ENCODE measurements at places on chromosomes 6 and 20. TPM values are rescaled to one million over a fixed set of nuclear protein-coding genes. Genes with fewer than 3 reads are reported as not detected.
A peak's percentile ranks its signal among the peaks of the same experiment; 100 is the strongest.

DNA sequence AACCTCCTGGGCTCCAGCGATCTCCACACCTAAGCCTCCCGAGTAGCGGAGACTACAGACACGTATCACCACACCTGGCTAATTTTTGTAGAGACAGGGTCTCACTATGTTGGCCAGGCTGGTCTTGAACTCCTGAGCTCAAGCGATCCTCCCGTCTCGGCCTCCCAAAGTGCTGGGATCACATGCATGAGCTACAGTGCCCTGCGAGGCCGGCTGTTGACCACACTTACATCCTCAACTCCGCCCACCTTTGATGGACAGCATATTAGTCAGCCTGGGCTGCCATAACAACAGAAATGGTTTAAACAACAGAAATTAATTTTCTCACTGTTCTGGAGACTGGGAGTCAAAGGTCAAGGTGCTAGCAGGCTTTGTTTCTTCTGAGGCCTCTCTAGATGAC lies 107.7 kb downstream of the JPH2 start:
- no peaks in the 10 kb centered on the region for H3K4me1 ChIP-seq
- H3K27ac ChIP-seq: no peak overlapping the region
- no peak for DNase-seq

Gene EYS
- 0.18 TPM for total RNA-seq

GRCh38 chr6:137173501-137173900 lies at the start of gene IL22RA2:
IL22RA2 (minus strand) TSS chr6:137173644; CDS start chr6:137161749, 11,895 bp downstream.
- H3K27ac ChIP-seq: no peak within 1 kb of the TSS
- no peaks in the 10 kb centered on the region for H3K36me3 ChIP-seq
- no peak for DNase-seq
- no peaks in the 10 kb centered on the region for H3K4me1 ChIP-seq

GRCh38 chr6:47718571-47718970 lies 20.2 kb downstream of the ADGRF4 start:
- DNase-seq: no peak
- no peak overlapping the region for H3K27ac ChIP-seq
- H3K27me3 ChIP-seq: no peaks in the 10 kb centered on the region
- no peaks in the 10 kb centered on the region for H3K36me3 ChIP-seq

GRCh38 chr6:13243033-13243432 lies 85.3 kb downstream of the TBC1D7 start:
- H3K4me3 ChIP-seq: no peak overlapping the region
- H3K27ac ChIP-seq: no peak overlapping the region
- no peak for DNase-seq
- no peaks in the 10 kb centered on the region for H3K27me3 ChIP-seq
- no peaks in the 10 kb centered on the region for H3K4me1 ChIP-seq

GRCh38 chr6:157980288-157981131 lies 1.2 kb upstream of the SYNJ2 start:
- no peaks in the 10 kb centered on the region for H3K27me3 ChIP-seq
- peak overlapping the region; percentile 98 for H3K4me3 ChIP-seq
- no peak for DNase-seq
- H3K27ac ChIP-seq: peak overlapping the region; percentile 89
- H3K36me3 ChIP-seq: no peaks in the 10 kb centered on the region

GRCh38 chr6:42241915-42242314 lies 24.3 kb upstream of the MRPS10 start:
- no peaks in the 10 kb centered on the region for H3K4me1 ChIP-seq
- H3K36me3 ChIP-seq: peaks cover 4% of the 10 kb centered on the region
- no peak overlapping the region for H3K4me3 ChIP-seq
- DNase-seq: no peak
- H3K27me3 ChIP-seq: no peaks in the 10 kb centered on the region

GRCh38 chr20:39813190-39813829 lies 851.2 kb downstream of the DHX35 start:
- H3K36me3 ChIP-seq: no peaks in the 10 kb centered on the region
- no peak overlapping the region for H3K27ac ChIP-seq

- H3K4me1 ChIP-seq: no peaks in the 10 kb centered on the region
- no peaks in the 10 kb centered on the region for H3K27me3 ChIP-seq
- no peaks in the 10 kb centered on the region for H3K36me3 ChIP-seq
- no peak overlapping the region for H3K4me3 ChIP-seq
- DNase-seq: no peak
- H3K27ac ChIP-seq: no peak overlapping the region
These were observed 311.9 kb upstream of the PRDM1 start for GRCh38 chr6:105774247-105774646.

- no peak overlapping the region for H3K4me3 ChIP-seq
- no peak overlapping the region for H3K27ac ChIP-seq
- H3K4me1 ChIP-seq: peaks cover 3% of the 10 kb centered on the region
- no peaks in the 10 kb centered on the region for H3K36me3 ChIP-seq
- no peak for DNase-seq
These were observed 3.1 kb downstream of the ZUP1 start for GRCh38 chr6:116665464-116665863.

Gene CAGE1
- total RNA-seq: 0.09 TPM

Gene SGK2
- total RNA-seq: 0.68 TPM

DNA sequence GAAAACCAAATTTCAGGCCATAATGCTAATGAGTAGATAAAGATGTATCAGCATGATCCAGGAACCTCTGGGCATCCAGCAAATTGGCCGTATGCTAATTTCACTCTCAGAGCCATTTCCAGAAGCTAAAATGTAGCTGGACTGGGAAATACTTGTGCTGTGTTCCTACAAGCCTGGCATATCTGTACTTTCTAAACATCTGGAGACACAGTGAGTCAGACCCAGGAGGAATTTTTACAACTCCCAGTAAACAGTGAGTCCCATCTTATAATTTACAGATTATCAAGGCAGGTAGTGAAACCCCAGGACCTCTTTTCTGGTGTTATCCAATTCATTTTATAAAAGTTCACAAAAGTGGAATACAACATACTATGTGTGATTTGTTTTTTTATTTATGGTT lies 683.0 kb upstream of the ADGRB3 start:
- no peak for DNase-seq
- no peak overlapping the region for H3K4me3 ChIP-seq
- no peaks in the 10 kb centered on the region for H3K4me1 ChIP-seq
- H3K27ac ChIP-seq: no peak overlapping the region

Gene FAM184A
- 7.6 TPM for total RNA-seq

Gene EBF4
- total RNA-seq: 48.9 TPM

GRCh38 chr6:30922447-30922852 lies 8.4 kb downstream of the VARS2 start:
- no peak for DNase-seq
- H3K36me3 ChIP-seq: peaks cover 12% of the 10 kb centered on the region
- H3K4me1 ChIP-seq: no peaks in the 10 kb centered on the region
- no peaks in the 10 kb centered on the region for H3K27me3 ChIP-seq

Gene MUCL3
- not detected for total RNA-seq

GRCh38 chr6:41894366-41895299 lies 542 bp downstream of the USP49 start:
- no peaks in the 10 kb centered on the region for H3K27me3 ChIP-seq
- no peak for DNase-seq
- H3K36me3 ChIP-seq: no peaks in the 10 kb centered on the region
- H3K4me1 ChIP-seq: peaks cover 11% of the 10 kb centered on the region
- H3K4me3 ChIP-seq: peak overlapping the region; percentile 51

DNA sequence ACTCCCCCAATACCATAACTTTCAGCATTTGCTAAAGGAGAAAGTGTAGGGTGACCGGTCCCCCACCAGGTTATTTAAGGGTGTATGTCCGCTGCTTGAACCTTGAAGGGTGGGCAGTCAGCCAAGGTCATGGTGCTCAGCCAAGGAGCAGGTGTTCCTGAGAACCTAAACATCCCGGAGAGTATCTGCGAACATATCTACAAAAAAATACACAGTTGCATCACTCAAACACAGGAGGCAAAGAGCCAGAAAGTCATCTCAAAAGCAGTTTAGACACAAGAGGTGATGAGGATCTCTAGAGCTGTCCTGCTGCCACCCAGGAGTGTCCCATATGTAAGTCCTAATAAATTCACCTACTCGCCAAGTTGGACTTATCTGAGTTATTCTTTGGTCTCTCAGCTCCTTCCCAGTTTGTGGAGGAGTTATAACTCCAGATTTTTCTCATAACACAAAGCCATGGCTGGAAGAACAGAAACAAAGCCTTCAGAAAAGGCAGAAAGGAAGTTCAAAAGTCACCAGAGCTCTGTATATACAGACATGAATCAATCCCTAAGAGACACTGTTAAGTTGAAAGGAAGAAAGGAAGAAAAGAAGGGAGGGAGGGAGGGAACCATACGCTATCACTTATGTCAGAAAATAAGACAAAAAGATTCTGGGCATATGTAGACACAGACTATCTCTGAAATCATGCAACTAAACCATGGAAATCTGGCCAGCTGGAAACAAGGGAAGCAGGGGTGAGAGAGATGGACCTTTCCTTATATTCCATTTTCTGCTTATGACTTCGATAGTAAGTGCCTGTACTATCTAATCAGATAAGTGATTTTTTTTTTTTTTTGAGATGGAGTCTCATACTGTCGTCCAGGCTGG lies 11.3 kb downstream of the MBOAT1 start:
- no peak for DNase-seq
- H3K4me1 ChIP-seq: peaks cover 6% of the 10 kb centered on the region
- no peaks in the 10 kb centered on the region for H3K27me3 ChIP-seq

Gene PRDM13
- not detected for total RNA-seq

Gene ADAM33
- 38.3 TPM for total RNA-seq

Gene CENPQ
- total RNA-seq: 3.8 TPM

DNA sequence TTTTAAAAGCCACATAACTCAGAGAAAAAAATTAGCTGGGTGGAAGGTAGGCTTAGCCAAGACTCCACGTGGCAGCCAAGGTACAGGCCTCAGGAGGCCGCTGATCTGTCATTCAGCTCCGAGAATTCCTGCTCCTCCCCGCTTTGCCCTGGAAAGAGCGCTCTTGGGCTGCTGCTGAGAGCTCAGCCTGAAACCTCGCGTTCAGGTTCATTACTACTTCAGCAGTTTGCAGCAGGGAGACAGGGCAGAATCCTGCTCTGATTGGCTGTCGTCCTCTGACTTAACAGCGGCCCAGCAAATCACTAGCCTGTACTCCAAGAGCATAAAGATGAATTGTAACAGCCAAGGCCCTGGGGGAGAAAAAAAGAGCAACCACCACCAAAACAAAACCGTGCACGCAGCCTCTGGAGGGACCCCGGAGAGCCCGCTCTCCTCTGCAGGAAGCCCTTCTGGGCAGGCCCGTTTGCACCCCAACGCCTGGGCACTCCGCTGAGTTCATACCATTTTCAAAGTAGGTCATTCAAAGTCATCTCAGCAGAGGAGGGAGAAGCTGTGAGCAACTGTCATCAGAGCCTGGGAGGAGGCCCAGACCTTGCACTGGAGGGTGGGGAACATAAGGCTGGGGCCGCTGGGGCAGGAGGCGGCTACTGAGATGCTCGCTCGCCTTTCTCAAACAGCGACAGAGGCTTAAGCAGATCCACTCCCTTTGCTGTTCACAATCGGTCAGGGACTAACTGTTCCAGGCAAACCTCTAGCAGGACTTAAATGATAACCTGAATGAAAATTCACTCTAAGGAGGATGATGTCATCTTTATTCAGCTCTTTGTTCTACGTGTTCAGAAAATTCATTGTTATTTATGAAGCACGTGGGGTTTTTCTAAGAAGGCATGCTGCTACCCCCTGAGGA lies 42.3 kb upstream of the ATXN1 start:
- no peak overlapping the region for H3K27ac ChIP-seq
- H3K4me1 ChIP-seq: no peaks in the 10 kb centered on the region
- H3K4me3 ChIP-seq: no peak overlapping the region
- H3K36me3 ChIP-seq: no peaks in the 10 kb centered on the region
- no peaks in the 10 kb centered on the region for H3K27me3 ChIP-seq

GRCh38 chr6:122276637-122277036 lies 122.8 kb upstream of the HSF2 start:
- no peaks in the 10 kb centered on the region for H3K36me3 ChIP-seq
- no peaks in the 10 kb centered on the region for H3K27me3 ChIP-seq
- H3K27ac ChIP-seq: no peak overlapping the region
- H3K4me1 ChIP-seq: no peaks in the 10 kb centered on the region
- H3K4me3 ChIP-seq: no peak overlapping the region
- DNase-seq: no peak

Gene AGER
- total RNA-seq: 3.3 TPM

DNA sequence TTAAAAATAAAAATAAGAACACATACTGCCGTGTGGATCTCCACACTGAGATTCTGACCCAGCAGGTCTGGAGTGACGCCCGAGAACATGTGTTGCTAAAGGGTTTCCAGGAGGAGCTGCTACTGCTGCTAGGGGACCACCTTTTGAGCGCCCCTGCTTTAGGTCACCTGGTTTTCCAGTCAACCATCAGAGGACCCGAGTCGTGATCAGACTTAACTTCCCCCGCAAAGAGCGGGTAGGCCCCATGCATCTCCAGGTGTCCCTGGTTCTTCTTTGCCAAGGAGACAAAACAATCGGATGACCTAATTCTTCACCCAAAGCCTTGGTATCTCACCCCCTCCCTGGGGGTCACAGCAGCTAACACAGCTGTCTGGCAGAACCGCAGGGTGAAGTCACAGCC lies 51.1 kb upstream of the STX16 start:
- H3K4me1 ChIP-seq: no peaks in the 10 kb centered on the region
- no peaks in the 10 kb centered on the region for H3K27me3 ChIP-seq
- no peaks in the 10 kb centered on the region for H3K36me3 ChIP-seq
- no peak overlapping the region for H3K4me3 ChIP-seq
- no peak overlapping the region for H3K27ac ChIP-seq
- no peak for DNase-seq

DNA sequence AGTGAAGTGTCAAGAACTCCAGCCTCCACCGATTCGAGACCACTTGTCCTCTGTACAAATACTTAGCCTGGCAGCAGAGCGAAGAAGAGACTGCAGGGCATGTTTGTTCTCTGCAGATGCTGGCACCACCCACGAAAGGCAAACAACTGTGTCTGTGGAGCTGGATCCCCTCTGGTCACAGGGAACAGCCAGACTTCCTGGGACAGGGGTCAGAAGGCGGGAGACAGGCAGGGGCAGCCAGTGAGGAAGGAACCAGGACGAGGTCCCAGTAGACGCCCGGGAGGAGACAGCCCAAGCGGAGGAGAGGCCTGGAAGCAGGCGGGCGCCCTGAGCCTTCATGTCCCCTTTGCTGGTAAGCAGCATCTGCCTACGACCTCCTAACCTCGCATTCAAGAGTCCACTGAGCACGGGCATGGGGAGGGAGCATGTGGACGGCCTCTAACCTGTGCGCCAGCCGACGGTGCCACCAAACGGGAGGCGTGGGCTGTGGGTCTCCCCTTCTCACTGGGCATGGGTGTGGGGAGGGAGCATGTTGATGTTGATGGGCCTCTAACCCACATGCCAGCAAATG lies 265.5 kb downstream of the DLL1 start:
- peaks cover 11% of the 10 kb centered on the region for H3K4me1 ChIP-seq
- no peaks in the 10 kb centered on the region for H3K36me3 ChIP-seq
- peak overlapping the region; percentile 57 for H3K27ac ChIP-seq

Gene IMPG1
- not detected for total RNA-seq

Gene FAM209B
- total RNA-seq: 7.6 TPM

GRCh38 chr6:126779331-126779730 lies 339.1 kb upstream of the RSPO3 start:
- no peaks in the 10 kb centered on the region for H3K36me3 ChIP-seq
- no peak for DNase-seq
- H3K4me1 ChIP-seq: no peaks in the 10 kb centered on the region
- no peak overlapping the region for H3K4me3 ChIP-seq
- no peaks in the 10 kb centered on the region for H3K27me3 ChIP-seq

GRCh38 chr6:1535295-1535694 lies 74.4 kb upstream of the FOXC1 start:
- no peak overlapping the region for H3K27ac ChIP-seq
- no peak for DNase-seq
- no peaks in the 10 kb centered on the region for H3K27me3 ChIP-seq

All from prostate gland (tissue), 2 donors.